ENCODE measurements at places on chromosomes 11 and 22. TPM values are rescaled to one million over a fixed set of nuclear protein-coding genes. Genes with fewer than 3 reads are reported as not detected.

The MRGPRX3 gene
- total RNA-seq: not detected

The MED19 gene
- total RNA-seq: 11.7 TPM

DNA sequence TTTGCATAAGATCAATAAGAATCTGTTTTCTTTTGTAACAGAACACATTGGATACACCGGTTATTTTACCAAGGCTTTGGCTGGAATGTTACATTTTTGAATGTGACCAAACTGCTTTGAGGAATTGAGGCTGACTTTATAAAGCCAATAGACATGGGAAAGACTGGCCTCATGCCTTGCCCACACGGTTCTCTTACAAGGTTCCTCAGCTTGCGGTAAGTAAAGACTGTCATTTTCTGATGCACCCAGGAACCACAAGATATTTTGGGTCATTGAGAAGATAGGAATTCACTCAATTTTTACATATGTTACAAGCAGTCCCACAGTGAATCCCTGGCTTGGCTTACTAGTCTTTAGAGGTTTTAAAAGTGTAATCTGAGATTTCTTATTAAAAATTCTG, 23.9 kb downstream of the OR10A6 start:
- no peaks in the 10 kb centered on the region for H3K4me1 ChIP-seq
- no peak for DNase-seq
- H3K4me3 ChIP-seq: no peak overlapping the region
- no peaks in the 10 kb centered on the region for H3K36me3 ChIP-seq

DNA sequence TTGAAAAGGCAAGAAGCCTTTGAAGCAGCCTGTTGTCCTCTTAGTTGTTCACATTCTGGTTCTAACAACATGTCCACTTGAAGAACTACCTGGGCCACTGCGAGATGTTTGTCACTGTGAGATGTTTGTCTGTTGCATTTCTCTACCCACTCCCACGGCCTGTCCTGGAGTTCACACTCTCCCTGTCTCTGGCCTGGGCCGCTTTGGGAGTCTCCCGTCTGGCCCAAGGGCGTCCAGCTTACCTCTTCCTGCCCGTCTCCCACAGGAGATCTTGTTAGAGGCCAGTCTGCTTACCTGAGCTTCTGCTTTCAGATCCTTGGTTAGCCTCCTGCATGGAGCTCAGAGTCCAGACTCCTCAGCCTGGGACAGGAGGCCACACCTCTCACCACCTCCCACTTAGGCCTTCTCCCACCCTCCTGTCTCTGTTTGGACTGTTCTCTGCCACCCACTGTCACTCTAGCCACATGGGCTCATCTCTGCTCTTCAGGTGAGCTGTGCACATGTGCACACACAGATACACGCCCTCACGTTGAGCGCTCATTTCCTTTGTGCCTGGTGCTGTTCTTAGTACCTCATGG, 66.0 kb downstream of the TBC1D22A start:
- peaks cover 25% of the 10 kb centered on the region for H3K36me3 ChIP-seq
- H3K4me1 ChIP-seq: no peaks in the 10 kb centered on the region
- no peak overlapping the region for H3K4me3 ChIP-seq
- H3K27me3 ChIP-seq: no peaks in the 10 kb centered on the region

DNA sequence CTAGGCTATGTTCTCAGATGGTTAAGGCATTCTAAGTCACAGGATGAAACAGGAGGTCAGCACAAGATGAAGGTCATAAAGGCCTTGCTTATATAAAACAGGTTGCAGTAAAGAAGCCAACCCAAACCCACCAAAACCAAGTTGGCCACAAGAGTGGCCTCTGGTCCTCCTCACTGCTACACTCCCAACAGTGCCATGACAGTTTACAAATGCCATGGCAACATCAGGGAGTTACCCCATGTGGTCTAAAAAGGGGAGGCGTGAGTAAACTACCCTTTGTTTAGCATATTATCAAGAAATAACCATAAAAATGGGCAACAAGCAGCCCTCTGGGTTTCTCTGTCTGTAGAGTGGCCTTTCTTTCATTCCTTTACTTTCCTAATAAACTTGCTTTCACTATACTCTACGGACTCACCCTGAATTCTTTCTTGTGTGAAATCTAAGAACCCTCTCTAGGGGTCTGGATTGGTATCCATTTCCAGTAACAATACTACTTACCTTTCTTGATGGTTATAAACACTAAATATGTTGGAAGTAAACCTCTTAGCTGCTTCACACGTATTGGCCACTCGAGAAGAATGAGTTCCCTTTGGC, 1237.9 kb downstream of the FAM181B start:
- no peaks in the 10 kb centered on the region for H3K27me3 ChIP-seq
- no peak for DNase-seq
- H3K4me1 ChIP-seq: no peaks in the 10 kb centered on the region
- H3K4me3 ChIP-seq: no peak overlapping the region
- no peaks in the 10 kb centered on the region for H3K36me3 ChIP-seq

GRCh38 chr11:72781313-72782080, 12.3 kb downstream of the STARD10 start:
- no peak overlapping the region for H3K27ac ChIP-seq
- no peaks in the 10 kb centered on the region for H3K36me3 ChIP-seq
- DNase-seq: no peak
- peaks cover 14% of the 10 kb centered on the region for H3K4me1 ChIP-seq
- peak overlapping the region; percentile 58 for H3K4me3 ChIP-seq
- H3K27me3 ChIP-seq: peaks cover 8% of the 10 kb centered on the region
